Erythroblast (primary cell): ENCODE measurements at places on chromosomes 13 and 19.

DNA sequence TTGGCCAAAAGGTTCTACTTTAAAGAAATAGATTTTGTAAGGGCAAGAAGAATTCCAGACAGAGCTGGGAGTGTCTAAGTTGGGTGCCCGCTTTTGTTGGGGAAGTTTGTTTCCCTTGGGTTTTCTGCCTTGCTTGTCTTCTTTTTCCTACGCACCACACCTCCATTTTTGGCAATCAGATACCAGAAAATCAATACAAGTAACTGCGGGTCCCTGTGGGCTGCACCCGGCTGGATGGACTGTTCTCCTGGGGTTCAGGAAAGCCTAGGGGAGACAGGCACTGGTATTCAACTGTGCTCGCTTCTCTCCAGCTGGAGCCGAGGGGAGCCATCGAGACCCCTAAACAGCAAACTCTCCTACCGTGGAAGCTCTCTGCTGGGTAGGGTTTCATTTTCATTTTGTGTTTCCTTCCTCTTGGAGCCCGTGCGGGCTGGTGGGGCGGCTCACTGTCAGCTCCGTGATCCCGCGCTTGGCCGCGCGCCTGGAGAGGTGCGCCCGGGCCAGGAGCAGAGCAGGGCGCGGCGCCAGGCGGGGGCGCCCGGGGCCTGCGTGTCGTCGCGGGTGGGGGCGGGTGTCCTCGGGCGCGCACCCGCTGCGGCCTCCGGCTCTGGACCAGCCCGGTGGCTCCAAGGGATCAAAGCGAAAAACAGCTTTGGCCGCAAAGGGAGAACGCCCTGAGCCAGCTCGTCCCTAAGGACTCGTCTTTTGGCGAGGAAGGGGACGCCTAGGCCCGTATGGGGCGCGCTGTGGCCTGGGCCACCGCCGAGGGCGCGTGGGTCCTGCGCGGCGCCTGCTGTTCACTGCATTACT, 347.2 kb downstream of the ZNF536 start:
- DNase-seq, result no peak

- DNase-seq, result no peak
Observed at GRCh38 chr19:46189971-46190888, 39.3 kb upstream of the IGFL1 start.

GRCh38 chr13:91353494-91353893, 6.0 kb downstream of the MIR17HG start:
- no peak for DNase-seq

- DNase-seq, result no peak
Observed at GRCh38 chr13:21465710-21466160, 6.6 kb upstream of the ZDHHC20 start.

DNA sequence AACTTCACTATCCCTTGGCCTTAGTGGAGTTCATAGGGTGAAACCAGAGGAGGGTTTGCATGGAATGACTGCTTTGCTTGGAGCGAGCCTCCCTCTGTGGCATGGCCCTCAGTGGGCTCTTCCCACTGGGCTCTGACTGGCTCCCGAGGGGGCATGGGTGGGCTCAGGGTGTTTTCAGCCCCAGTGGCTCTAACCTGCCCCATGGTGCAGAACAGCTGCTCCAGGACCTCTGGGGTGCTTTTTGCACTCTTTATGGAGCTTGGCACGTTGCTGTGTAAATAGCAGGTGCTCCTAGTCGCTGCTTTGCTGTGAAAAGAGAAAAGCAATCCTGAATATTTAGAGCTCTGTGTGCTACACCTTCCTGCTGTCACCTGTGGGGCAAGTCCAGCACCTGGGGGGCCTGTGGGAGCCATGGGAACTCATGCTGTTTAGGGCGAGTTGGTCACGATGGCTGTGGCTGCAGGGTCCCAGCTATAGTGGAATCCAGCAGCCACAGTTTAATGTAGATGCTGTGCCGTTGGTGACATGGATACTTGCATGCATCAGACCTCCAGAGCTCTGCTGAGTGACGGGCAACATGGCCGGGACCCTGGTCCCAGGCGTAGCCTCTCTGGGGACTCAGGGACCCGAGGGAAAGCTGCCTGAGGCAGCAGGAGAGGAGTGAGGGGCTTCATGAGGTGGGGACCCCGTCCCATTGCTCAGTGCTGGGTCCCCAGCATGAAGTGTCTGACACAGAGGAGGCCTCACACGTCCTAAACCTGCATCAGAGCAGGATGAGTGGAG, 14.3 kb upstream of the MCF2L start:
- no peak for DNase-seq

GRCh38 chr19:17254636-17255035, 8.9 kb upstream of the NR2F6 start:
- DNase-seq, result no peak

- DNase-seq, result no peak
Observed at GRCh38 chr19:57803265-57803593, 11.5 kb downstream of the ZNF552 start.

DNA sequence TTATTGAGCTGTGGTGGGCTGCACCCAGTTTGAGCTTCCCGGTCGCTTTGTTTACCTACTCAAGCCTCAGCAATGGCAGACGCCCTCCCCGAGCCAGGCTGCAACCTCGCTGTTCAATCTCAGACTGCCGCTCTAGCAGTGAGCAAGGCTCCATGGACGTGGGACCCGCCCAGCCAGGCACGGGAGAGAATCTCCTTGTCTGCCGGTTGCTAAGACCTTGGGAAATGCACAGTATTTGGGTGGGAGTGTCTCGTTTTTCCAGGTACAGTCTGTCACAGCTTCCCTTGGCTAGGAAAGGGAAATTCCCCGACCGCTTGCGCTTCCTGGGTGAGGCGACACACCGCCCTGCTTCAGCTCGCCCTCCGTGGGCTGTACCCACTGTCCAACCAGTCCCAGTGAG, 27.7 kb upstream of the UBAC2 start:
- no peak for DNase-seq

DNA sequence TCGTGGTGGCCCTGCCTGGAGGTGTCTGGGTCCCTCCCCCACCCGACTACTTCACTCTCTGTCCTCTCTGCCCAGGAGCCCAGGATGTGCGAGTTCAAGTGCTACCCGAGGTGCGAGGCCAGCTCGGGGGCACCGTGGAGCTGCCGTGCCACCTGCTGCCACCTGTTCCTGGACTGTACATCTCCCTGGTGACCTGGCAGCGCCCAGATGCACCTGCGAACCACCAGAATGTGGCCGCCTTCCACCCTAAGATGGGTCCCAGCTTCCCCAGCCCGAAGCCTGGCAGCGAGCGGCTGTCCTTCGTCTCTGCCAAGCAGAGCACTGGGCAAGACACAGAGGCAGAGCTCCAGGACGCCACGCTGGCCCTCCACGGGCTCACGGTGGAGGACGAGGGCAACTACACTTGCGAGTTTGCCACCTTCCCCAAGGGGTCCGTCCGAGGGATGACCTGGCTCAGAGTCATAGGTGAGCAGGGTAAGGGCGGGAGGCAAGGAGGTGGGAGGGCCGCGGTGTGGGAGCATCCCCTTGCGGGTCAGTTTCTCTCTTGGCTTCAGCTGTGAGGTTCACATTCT, 19.2 kb downstream of the NECTIN2 start:
- DNase-seq, result no peak

DNA sequence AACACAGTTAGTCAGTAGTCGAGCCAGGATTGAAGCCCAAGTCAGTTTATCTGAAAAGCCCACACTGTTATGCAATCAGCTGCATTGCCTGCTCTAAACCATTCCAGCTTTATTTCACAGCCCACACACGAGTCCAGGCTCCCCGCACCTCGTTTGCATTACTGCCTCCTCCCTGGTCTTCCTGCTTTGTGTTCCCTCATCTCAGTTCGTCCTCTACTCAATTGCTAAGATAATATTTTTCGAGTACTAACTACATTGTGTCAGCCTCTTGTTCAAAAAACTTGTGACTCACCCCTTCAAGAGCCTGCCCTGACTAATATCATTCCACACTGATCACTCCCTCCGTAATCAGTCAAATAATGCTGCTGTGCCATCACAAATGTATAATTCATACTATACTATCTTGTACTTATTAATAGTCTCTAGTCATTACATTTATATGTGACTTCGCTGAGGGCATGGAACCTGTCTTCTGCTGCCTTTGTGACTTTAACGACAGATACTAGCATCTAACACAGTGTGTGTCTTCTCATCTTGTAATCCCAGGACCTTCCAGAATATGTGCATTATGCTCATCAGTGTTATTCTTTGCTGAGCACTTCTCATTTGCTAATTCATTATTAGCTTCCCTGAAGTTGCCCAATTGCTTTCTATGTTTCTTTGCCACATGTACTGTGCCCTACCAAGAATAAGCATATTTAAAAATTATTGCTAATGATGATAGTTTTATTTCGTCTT, 26.2 kb upstream of the WDFY2 start:
- DNase-seq, result no peak

DNA sequence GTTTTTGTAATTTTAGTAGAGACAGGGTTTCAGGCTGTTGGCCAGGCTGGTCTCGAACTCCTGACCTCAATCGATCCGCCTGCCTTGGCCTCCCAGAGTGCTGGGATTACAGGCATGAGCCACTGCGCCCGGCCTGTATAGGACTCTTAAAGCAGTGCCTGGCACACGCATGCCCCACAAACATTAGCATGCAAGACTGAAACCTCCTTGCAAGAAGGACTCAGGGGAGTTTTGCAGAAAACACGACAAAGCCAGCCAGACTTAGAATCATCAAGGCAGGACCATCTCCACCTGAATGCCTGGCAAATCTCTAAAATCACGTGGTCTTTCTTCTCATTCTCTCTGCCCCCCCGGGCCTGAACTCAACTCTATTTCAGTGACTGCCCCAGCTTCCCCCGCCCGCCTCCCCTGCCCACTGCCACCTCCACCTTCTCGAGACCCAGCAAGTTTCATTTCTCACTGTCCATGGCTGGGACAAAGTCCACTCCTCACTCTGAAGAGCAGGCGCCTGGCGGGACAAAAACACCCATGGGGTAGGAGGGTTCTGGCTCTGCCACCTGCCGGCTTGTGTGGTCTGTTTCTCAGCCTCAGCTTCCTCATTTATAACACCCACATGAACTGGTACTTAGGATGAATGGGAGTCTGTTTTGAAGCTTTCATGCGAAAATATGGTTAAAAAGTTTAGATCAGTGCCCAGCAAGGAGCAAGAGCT, 2.4 kb downstream of the TICAM1 start:
- no peak for DNase-seq

DNA sequence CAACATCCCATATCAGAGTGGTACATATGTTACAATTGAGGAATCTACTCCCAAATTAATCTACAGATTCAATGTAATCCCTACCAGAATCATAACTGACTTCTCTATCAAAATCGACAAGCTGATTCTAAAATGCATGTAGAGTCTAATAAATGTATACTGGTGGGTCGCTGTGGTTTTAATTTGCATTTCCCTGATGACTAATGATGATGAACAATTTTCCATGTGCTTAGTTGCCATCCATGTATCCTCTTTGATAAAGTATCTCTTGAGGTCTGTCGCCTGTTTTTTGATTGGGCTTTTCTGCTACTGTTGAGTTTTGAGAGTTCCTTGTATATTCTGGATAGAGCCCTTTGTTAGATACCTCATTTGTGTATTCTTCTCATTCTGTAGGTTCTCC, 43.8 kb downstream of the KLF12 start:
- no peak for DNase-seq

- no peak for DNase-seq
Observed at GRCh38 chr13:93625536-93625935, 398.9 kb downstream of the GPC6 start.

DNA sequence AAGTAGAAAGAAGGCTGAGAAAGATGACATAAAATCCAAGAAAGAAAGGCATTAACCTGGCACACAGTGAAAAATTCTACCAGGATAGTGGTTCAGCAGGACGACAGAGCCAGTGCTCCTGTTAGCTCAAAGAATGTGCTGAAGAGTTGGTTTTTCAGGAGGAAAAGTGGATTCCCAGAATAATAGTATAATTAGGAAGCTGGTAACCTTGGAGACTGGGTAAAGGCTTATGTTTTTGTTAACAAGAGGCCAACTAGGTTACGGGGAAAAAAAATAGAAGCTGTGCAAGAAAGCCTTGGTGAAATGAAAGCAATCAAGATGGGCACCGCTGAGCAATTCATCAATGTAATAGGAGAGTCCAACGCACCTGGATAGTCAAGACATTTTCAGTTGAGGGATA, 54.7 kb downstream of the SLC15A1 start:
- no peak for DNase-seq

GRCh38 chr13:39102981-39103490, 64.8 kb downstream of the NHLRC3 start:
- no peak for DNase-seq

DNA sequence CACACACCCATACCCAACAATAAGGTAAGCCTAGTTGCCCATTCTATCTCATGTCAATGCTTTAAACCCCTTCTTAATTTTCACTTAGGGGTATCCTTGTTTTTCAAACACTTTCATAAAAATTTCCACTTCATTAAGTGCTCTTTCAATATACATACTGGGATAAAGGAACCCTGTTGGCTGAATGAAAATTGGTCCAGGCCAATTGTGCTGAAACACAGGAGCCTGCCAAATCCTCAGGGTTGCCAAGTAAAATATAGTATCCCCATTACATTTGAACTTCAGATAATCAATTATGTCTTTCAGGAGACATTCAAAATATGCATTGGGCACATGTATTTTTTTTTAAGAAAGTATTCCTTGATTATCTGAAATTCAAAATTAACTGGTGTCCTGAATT, 1131.1 kb downstream of the SLITRK1 start:
- no peak for DNase-seq

DNA sequence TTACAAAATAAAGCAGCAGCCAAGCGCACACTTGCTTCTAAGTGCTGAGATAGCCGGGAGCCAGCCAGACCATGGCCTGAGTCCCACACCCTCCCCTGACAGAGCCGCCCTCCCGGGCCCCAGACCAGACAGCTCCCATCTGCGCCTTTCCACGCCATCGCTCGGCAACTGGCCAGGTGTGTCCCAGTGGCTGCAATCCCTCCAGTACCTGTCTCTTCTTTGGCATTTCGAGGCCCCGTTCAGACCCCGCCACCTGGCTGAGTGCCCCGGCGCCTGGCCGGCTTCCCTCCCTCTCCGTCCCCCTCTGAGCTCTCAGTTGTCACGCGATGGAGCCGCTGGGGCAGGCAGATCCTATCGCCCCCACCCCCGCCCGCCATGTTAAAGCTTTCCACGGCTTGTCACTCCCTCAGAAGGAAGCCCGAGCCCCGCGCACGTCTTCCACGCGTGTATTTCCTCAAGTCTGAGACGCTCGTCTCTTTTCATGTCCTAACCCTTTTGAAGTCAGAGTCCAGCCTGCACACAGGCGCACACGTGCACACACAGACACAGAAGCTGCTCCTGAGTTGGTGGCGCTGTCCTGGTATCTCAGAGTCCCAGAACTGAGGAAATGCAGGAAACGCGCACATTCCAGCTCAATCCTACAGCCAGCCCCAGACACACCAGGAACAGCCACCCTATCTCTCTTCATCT, 7.9 kb downstream of the MLLT1 start:
- DNase-seq, result no peak

GRCh38 chr13:50015258-50015657, at the start of gene KCNRG:
KCNRG (plus strand) TSS chr13:50015444; CDS start chr13:50015494, 50 bp downstream.
- peak; percentile 22 for DNase-seq

- DNase-seq, result no peak
Observed at GRCh38 chr19:18093439-18094161, 4.0 kb upstream of the MAST3 start.

DNA sequence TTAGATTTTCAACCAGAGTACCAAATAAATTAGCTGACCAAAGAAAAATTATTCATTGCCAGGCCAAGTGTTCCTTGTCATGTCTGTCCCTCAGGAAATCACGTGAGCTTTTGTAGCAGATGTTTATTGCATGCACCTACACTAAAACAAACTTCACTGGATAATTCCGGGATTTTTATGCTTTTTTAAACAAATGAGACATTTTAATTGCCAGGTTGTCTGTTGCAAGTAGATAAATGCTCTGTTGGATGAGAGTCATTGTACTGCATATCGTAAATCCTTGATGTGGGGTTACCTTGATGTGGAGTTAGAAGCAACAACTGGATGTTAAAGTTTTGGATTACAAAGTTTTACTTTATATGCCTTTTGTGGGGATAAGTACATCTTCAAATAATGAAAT, 1187.7 kb upstream of the PCDH9 start:
- DNase-seq, result no peak
